Left cardiac atrium (tissue), 4 donors: ENCODE measurements at places on chromosomes 3 and 15. TPM values are rescaled to one million over a fixed set of nuclear protein-coding genes. Genes with fewer than 3 reads are reported as not detected.

- DNase-seq, result no peak
These were observed 63.7 kb downstream of the MAGI1 start for GRCh38 chr3:65975032-65975431.

GRCh38 chr3:71392251-71392650, 191.3 kb downstream of the FOXP1 start:
- DNase-seq, result no peak

DNA sequence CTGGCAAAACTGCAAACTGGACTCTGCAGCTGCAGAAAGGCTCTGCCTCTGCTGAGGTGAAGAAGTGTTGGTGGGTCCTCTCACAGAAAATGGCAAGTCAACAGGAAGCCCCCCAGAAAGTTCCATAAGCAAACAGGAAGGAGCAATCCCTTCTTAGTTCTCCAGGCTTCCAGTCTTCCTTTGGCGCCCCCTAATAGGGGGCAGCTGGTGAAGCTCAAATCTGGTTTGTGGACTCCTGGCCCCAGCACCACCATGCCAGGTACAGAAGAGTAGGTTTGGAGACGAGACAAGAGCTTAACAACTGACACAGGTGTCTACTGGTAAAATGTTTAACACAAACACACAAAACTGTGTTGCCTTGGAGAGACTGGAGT, 35.5 kb downstream of the LEO1 start:
- no peak for DNase-seq

- DNase-seq, result no peak
These were observed 53.8 kb downstream of the CCR1 start for GRCh38 chr3:46154311-46154710.

DNA sequence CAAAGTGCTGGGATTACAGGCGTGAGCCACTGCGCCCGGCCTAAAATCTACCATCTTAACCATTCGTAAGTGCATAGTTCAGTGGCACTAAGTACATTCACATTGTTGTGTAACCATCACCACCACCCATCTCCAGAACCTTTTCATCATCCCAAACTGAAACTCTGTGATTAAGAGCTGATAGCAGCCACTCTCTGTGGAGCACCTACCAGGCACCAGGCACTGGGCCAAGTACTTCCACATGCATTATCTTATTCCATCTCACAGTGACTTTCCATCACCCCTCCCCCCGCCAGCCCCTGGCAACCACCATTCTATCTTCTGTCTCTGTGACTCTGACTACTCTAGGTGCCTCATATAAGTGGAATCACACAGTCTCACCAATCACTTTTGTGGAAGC, 2.3 kb upstream of the INSYN1 start:
- DNase-seq, result no peak

DNA sequence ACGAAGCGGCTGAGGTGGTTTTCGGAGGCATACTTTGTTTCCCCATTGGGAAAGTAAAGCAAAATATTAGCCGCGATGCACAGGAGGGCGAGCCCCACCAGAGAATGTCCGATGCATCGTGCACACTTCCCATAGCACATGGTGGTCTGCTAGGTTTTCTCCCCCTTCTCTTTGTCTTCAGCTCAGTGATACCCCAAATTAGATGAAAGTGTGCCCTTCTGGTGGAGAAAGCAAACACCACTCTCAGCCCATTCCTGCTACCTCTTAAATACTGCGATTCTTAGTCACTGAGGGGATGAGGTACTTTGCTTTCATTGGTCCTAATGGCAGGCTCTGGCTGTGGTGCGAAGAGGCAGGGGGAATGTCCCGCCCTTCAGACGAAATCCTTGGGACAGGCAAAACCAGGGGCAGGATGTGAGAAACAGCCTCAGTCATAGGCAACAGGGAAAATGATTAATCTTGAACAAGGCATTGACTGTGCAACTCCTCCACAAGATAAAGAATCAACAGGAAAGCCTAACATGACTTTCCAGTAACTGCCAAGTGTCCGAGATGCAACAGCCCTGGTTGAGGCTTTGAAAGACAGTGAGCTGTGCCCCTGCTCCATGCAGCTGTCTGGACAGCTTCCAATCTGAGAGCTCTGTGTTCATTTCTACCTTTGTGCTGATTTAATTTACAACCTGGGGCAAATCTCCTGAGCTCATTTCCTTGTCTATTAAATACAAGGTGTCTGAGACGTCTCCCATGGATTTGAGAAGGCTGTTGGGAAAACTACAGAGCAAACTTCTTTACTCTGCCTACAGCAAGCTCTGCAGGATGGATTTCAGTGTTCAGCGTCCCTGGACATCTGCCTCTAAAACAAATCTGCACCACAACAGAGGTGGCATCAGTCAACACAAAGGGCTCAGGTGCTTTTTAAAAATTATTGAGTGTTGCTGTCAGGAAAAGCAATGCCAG, at the start of gene TM4SF1:
Gene TM4SF1 (minus strand): TSS at position 242 of the 957 bp plus-strand sequence. CDS start 102 bp downstream, at position 140.
- peak; percentile 86 for DNase-seq

- no peak for DNase-seq
These were observed 75.3 kb downstream of the P2RY1 start for GRCh38 chr3:152910211-152910610.

GRCh38 chr3:169232863-169233262, 430.6 kb downstream of the MECOM start:
- no peak for DNase-seq

DNA sequence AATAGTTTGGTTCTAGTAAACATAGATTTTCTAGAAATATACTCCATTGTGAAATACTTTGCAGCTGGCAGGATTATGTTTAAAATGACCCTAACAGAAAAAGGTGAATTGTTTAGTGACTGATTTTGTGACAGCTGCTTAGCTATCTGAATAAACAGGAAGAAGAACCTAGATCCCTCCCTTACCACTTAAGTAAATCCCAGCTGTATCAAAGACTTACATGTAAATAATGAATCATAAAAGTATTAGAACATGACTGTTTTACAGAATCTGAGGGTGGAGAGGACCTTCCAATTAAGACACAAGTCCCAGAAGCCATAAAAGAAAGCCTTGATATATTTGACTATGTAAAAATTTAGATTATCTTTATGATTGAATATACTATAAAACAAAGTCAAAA, 15.9 kb downstream of the SLC49A4 start:
- DNase-seq, result no peak

DNA sequence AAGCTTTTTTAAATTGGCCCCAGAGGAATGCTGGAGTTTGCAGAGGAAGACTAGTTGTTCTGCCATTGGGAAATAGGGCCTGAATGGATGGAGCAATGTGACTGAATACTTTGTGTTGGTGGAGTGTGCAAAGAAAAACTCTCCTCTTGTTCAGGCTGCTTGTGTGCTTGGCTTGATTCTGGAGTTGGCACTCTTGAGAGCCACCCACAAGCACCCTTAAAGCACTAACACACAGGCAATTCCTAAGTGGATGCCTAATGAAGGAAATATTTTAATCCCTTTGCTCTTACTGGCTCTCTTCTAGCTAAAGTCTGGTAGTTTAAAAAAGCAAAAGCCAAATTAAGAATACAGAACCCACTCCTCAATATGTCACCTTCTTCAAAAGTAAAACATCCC, 304.4 kb upstream of the C2CD4B start:
- no peak for DNase-seq

DNA sequence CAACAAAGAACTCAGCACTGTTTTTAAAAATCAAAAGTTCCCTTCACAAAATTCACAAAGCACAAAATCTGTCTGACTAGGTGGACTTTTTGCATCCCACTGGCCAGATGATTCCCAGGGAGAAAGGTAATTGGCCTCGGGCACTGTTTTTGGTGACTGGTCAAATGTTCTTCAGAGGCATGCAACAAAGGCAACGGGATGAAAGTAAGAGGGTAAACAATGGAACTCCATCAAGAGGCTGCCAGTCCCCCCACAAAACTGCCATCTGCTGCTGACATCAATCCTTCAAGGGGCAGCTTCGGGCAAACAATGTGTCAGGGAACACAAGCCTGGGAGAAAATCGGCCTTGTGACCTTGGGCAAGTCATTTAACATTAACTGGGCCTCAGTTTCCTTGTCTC, 3.3 kb downstream of the SRGAP3 start:
- DNase-seq, result no peak

SLC9C1 gene
- total RNA-seq, result 0.26 TPM

KLHL40 gene
- total RNA-seq, result not detected

GBE1 gene
- total RNA-seq, result 82.7 TPM

REC114 gene
- total RNA-seq, result 1.8 TPM
